Suprapubic skin (tissue), 4 donors: ENCODE measurements at places on chromosomes 12 and 14.

DNA sequence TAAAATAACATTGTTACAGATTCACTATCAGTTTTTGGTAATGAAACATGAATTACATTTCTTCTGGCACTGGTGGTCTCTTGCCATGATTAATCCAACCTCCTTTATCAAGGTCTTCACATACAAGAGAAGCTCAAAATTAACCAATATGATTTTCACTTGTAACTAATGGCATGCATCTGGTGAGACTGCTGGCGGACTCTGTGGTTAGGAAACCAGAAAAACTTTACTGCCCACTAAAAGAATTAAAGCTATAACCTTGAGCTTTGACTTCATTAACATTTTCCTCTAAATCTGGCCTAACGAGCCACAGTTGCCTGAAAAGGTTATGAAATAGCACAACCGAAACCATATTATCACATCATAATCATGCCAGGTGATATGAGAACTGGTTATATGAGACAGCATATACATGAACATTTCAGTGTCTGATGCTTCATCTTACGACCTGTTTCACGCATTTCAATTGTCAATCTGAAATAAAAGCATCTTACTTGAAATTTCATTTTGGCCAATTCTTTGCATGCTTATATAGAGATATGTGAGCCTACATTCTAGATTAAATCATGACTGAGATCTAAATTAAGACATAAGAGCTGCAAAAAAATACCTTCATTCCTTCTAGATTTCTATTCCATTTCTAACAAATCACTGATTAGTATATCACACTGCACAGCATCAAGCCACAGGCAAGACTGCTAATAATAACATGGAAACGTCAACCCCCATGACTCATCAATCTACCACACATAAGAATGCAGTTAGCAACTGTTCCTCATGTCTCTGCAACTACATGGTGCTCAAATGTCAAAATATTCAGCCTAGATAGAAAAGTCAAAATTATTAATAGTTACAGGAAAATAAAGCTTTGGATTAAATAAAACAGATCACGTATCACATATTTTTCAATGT is 89.3 kb downstream of the OSBPL8 start:
- H3K4me3 ChIP-seq: no peak overlapping the region
- H3K36me3 ChIP-seq: no peaks in the 10 kb centered on the region
- no peak overlapping the region for H3K27ac ChIP-seq
- H3K4me1 ChIP-seq: peaks cover 16% of the 10 kb centered on the region
- no peaks in the 10 kb centered on the region for H3K27me3 ChIP-seq

GRCh38 chr14:55540847-55541773 is 38.9 kb upstream of the KTN1 start:
- H3K4me1 ChIP-seq: peaks cover 21% of the 10 kb centered on the region
- no peak overlapping the region for H3K27ac ChIP-seq
- DNase-seq: no peak
- no peaks in the 10 kb centered on the region for H3K36me3 ChIP-seq

DNA sequence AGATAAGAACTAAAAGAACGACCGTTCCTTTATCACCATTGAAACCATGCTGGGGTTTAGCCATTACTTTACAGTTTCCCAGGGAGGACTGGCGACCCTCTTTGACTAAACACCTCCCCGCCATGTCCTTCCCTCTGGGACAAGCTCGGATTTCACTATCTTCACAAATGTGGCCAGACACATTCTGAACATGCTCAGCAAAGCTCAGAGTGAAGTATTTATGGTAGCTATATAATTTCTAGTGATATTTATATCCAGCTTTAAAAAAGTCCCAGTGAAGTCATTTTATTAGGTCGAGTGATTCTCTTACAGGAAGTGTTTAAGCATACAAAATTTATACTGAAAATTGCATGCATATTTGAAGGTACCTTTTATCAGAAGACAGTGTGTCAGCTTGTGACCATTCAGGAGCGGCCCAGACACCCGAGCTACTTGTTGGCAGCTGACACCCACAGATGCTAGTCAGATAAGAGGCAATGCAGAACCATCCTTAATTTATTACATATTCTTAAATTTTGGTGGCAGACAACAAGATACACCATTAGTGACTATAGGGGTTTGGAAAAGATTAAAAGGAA is 36.8 kb downstream of the NIN start:
- no peak overlapping the region for H3K4me3 ChIP-seq
- H3K36me3 ChIP-seq: peaks cover 25% of the 10 kb centered on the region
- DNase-seq: no peak
- no peaks in the 10 kb centered on the region for H3K4me1 ChIP-seq
- no peak overlapping the region for H3K27ac ChIP-seq

DNA sequence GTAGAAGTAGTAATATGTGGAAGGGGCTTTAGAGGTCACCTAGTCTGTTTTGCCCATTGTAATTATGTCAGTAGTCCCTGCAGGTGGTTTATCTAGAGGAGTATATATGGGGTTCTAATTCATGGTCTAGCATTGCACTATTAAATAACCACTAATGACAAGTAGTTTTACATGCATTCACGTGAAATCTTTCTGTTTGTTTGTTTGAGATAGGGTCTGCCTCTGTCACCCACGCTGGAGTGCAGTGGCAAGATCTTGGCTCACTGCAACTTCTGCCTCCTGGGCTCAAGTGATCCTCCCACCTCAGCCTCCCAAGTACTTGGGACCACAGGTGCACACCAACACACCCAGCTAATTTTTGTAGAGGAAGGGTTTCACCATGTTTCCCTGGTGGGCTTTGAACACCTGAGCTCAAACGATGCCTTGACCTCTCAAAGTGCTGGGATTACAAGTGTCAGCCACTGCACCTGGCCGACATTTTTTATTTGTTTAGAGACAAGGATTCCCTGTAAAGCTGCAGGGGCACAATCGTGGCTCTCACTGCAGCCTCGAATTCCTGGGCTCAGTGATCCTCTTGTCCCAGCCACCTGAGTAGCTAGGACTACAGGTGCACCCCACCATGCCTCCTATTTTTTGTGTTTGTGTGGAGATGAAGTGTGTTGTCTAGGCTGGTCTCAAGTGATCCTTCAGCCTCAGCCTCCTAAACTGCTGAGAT is 12.0 kb upstream of the PSEN1 start:
- H3K4me3 ChIP-seq: no peak overlapping the region
- peaks cover 49% of the 10 kb centered on the region for H3K36me3 ChIP-seq
- H3K4me1 ChIP-seq: no peaks in the 10 kb centered on the region
- no peaks in the 10 kb centered on the region for H3K27me3 ChIP-seq

GRCh38 chr12:121892673-121893561 is 4.3 kb downstream of the PSMD9 start:
- no peak overlapping the region for H3K27ac ChIP-seq
- peaks cover 42% of the 10 kb centered on the region for H3K4me1 ChIP-seq
- DNase-seq: no peak
- no peak overlapping the region for H3K4me3 ChIP-seq
- no peaks in the 10 kb centered on the region for H3K27me3 ChIP-seq

- H3K4me3 ChIP-seq: no peak overlapping the region
- H3K27ac ChIP-seq: no peak overlapping the region
- H3K4me1 ChIP-seq: peaks cover 33% of the 10 kb centered on the region
- DNase-seq: no peak
- H3K36me3 ChIP-seq: no peaks in the 10 kb centered on the region
Observed at GRCh38 chr14:56124327-56124726, 6.1 kb downstream of the PELI2 start.

DNA sequence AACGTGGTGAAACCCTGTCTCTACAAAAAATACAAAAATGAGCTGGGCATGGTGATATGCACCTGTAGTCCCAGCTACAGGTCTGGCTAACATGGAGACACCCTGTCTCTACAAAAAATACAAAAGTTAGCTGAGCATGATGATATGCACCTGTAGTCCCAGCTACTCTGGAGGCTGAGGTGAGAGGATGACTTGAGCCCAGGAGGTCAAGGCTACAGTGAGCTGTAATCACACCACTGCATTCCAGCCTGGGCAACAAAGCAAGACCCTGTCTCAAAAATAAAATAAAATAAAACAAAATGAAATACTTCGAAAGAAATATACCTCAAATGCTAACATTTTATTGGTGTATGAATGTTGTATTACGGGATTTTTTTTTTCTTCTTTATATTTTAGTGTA is 107.6 kb upstream of the EGLN3 start:
- no peak overlapping the region for H3K27ac ChIP-seq
- DNase-seq: no peak
- H3K4me3 ChIP-seq: no peak overlapping the region
- H3K4me1 ChIP-seq: peaks cover 16% of the 10 kb centered on the region

DNA sequence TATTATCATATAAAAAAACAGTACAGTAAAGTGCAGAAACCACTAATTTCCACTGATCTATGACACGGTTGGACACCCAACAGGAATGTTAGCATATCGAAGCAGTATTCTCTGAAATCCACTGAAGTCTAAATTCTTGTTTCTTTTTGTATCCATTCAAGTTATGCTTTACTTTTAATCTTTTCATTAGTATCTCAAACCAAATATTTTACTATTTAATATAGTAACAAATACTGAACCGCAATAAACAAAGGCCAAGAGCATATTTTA is 41.1 kb downstream of the ATXN2 start:
- H3K36me3 ChIP-seq: no peaks in the 10 kb centered on the region
- no peaks in the 10 kb centered on the region for H3K4me1 ChIP-seq
- no peak for DNase-seq
- H3K27me3 ChIP-seq: no peaks in the 10 kb centered on the region
- H3K4me3 ChIP-seq: no peak overlapping the region
- no peak overlapping the region for H3K27ac ChIP-seq

GRCh38 chr12:101498252-101498651 is 23.1 kb downstream of the SPIC start:
- H3K36me3 ChIP-seq: no peaks in the 10 kb centered on the region
- H3K4me1 ChIP-seq: no peaks in the 10 kb centered on the region
- no peak overlapping the region for H3K27ac ChIP-seq
- no peak for DNase-seq

DNA sequence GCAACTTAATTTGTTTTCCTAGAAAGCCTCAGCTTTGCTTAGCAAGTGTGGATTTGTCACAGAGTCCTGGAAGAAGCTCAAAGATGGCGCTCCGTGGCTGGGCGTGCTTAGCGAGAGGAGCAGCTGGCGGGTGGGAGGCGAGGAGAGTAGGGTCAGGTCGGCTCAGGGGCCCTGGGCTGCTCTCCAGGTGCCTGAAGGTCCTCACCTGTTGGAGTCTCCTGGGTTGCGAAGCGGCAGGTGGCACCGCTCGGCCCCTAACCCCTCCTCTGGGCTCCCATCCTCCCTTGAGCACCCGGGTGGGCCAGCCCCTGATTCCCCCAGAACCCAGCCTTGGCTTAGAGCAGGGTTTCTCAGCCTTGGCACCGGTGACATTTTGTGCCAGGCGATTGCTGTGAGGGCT is 25.1 kb downstream of the LRTM2 start:
- peaks cover 40% of the 10 kb centered on the region for H3K27me3 ChIP-seq
- no peak overlapping the region for H3K4me3 ChIP-seq
- DNase-seq: no peak
- no peak overlapping the region for H3K27ac ChIP-seq
- no peaks in the 10 kb centered on the region for H3K36me3 ChIP-seq

- DNase-seq: no peak
- H3K36me3 ChIP-seq: no peaks in the 10 kb centered on the region
- H3K4me3 ChIP-seq: no peak overlapping the region
Observed at GRCh38 chr14:23186913-23187654, 3.6 kb upstream of the SLC7A8 start.

GRCh38 chr14:66629499-66629898 is 121.6 kb downstream of the GPHN start:
- no peaks in the 10 kb centered on the region for H3K4me1 ChIP-seq
- H3K36me3 ChIP-seq: no peaks in the 10 kb centered on the region
- no peaks in the 10 kb centered on the region for H3K27me3 ChIP-seq
- DNase-seq: no peak
